ENCODE measurements at places on chromosomes 5 and 9.

GRCh38 chr5:125298746-125299379, 552.4 kb upstream of the ZNF608 start:
- no peak overlapping the region for H3K4me3 ChIP-seq
- H3K27me3 ChIP-seq, result no peaks in the 10 kb centered on the region
- no peaks in the 10 kb centered on the region for H3K4me1 ChIP-seq
- DNase-seq, result no peak

DNA sequence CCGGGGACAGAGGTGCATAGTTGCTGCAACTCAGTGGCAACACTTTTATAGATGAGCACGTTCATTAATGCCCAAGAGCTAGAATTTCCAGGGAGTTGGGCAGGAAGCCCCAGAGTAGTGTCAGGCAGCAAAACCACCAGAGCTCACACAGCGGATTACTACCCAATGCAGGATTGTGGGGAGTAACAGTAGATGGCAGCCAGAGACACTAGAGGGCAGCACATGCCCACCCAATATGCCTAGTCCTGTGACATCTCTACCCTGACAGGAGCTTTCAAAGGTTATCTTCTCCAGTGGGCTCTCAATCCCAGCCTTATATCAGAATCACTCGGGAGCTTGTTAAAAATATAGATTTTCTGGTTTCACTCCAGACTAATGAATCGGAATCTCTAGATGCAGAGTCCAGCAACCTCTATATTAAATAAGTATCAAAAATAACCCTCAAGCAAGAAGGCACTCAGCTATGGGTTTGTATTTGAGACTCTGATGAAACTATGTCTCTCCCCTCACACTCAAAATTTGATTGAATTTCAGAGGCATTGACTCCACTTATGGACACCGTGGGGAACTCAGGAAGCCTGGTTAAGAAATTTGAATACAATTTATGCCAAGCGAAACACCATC, 58.4 kb upstream of the PHF24 start:
- no peaks in the 10 kb centered on the region for H3K4me1 ChIP-seq
- no peak overlapping the region for H3K4me3 ChIP-seq
- no peaks in the 10 kb centered on the region for H3K36me3 ChIP-seq
- DNase-seq, result peak; percentile 85

- no peaks in the 10 kb centered on the region for H3K4me1 ChIP-seq
- H3K27ac ChIP-seq, result no peak overlapping the region
- peaks cover 5% of the 10 kb centered on the region for H3K36me3 ChIP-seq
- no peak overlapping the region for H3K4me3 ChIP-seq
- DNase-seq, result no peak
- no peaks in the 10 kb centered on the region for H3K27me3 ChIP-seq
Measured at GRCh38 chr9:75000835-75001234, 27.3 kb downstream of the CARNMT1 start.

DNA sequence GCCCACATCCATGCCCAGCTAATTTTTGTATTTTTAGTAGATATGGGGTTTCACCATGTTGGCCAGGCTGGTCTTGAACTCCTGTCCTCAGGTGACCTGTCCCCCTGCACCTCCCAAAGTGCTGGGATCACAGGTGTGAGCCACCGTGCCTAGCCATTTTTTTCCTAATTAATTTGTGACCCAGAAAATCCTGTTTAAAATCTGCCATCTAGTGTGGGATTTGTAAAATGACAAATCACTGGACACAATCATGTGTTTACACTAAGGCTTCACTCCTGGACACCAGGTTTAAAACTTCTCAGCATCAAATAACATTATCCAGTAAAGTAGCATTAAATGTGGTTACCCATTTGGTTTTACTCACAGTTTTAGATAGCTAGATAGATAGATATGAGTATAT, 18.6 kb upstream of the KDM4C start:
- no peak overlapping the region for H3K27ac ChIP-seq
- no peaks in the 10 kb centered on the region for H3K36me3 ChIP-seq
- H3K4me3 ChIP-seq, result no peak overlapping the region
- no peaks in the 10 kb centered on the region for H3K4me1 ChIP-seq
- no peaks in the 10 kb centered on the region for H3K27me3 ChIP-seq

GRCh38 chr9:3343671-3344070, 182.1 kb downstream of the RFX3 start:
- no peaks in the 10 kb centered on the region for H3K27me3 ChIP-seq
- no peak overlapping the region for H3K4me3 ChIP-seq
- H3K27ac ChIP-seq, result no peak overlapping the region
- H3K36me3 ChIP-seq, result no peaks in the 10 kb centered on the region
- no peaks in the 10 kb centered on the region for H3K4me1 ChIP-seq
- no peak for DNase-seq

GRCh38 chr5:136141561-136141960, 8.9 kb downstream of the SMAD5 start:
- no peaks in the 10 kb centered on the region for H3K36me3 ChIP-seq
- H3K27ac ChIP-seq, result no peak overlapping the region
- DNase-seq, result no peak
- H3K4me3 ChIP-seq, result no peak overlapping the region
- peaks cover 41% of the 10 kb centered on the region for H3K4me1 ChIP-seq
- H3K27me3 ChIP-seq, result no peaks in the 10 kb centered on the region

DNA sequence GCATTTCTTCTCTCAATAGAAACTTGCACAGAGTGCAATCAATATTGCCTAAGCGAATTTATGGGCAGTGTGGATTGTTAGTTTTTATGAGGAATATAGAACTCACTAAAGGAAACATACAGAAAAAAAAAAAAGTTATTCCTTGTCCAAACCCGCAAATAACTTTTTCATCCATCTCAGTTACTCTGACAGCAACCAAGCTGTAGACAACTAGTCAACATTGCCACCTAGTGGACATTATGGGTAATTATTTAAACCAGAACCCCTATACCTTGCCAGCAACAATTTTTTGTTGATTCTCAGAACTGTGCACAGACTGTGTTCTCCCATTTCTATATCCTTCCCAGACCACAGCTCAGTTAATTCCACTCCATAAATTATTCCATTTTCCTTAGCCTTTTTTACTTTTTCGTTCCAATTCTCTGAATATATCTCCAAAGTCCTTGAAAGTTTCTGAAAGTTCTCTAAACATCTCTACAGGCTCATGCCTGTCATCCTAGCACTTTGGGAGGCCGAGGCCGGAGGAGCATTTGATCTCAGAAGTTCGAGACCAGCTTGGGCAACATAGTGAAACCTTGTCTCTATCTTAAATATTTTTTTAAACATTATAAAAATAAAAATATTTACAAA, 2.6 kb upstream of the AFAP1L1 start:
- DNase-seq, result no peak
- no peak overlapping the region for H3K4me3 ChIP-seq
- no peak overlapping the region for H3K27ac ChIP-seq
- no peaks in the 10 kb centered on the region for H3K4me1 ChIP-seq
- H3K36me3 ChIP-seq, result no peaks in the 10 kb centered on the region

DNA sequence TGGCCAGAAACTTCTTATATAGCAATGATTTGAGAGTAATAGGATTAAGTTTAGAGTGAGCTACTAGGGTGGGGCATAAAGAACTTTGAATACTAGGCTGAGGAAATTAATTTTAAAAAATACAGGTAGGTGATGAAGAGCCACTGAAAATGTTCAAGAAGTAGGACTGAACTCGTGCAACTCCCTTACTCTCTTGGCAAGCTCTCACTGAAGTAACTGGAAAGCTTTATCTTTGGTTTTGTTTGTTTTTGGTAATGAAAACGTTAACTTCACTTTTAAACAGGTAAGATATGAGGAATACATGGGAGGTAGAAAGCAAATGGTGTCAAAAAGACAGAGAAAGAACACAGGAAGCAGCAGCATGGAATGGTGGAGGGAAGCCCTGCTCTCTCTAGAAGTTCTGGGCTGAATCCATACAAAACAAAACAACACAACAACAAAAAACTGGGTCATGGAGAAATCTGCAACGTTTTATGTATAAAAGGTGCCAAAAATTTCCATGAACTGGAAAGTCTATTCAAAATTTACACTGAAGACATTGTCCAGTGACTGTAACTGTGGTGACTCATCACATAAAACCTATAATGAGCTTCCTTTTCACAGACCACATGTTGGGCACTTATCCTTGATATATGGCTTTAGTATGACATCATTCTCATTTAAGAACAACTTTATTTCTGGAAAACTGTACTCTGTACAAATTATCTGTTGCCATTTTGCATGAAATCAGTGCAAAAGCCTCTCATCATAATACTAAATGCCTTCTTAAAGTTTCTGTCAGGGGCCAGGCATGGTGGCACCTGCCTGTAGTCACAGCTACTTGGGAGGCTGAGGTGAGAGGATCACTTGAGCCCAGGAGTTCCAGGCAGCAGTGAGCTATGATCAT, 91.2 kb upstream of the CHD1 start:
- H3K36me3 ChIP-seq, result no peaks in the 10 kb centered on the region
- H3K4me1 ChIP-seq, result no peaks in the 10 kb centered on the region
- H3K4me3 ChIP-seq, result no peak overlapping the region
- no peak for DNase-seq
- no peak overlapping the region for H3K27ac ChIP-seq

- no peaks in the 10 kb centered on the region for H3K4me1 ChIP-seq
- H3K27me3 ChIP-seq, result no peaks in the 10 kb centered on the region
- no peak overlapping the region for H3K27ac ChIP-seq
Measured at GRCh38 chr5:101440173-101440572, 537.1 kb upstream of the ST8SIA4 start.

- H3K4me3 ChIP-seq, result no peak overlapping the region
- H3K27ac ChIP-seq, result no peak overlapping the region
- no peaks in the 10 kb centered on the region for H3K27me3 ChIP-seq
- no peak for DNase-seq
- no peaks in the 10 kb centered on the region for H3K4me1 ChIP-seq
- H3K36me3 ChIP-seq, result no peaks in the 10 kb centered on the region
Measured at GRCh38 chr9:91465420-91465819, 41.8 kb upstream of the NFIL3 start.

- no peak overlapping the region for H3K4me3 ChIP-seq
- no peaks in the 10 kb centered on the region for H3K27me3 ChIP-seq
- no peak for DNase-seq
- peak overlapping the region; percentile 25 for H3K27ac ChIP-seq
Measured at GRCh38 chr9:92627651-92628050, 42.3 kb downstream of the IPPK start.

DNA sequence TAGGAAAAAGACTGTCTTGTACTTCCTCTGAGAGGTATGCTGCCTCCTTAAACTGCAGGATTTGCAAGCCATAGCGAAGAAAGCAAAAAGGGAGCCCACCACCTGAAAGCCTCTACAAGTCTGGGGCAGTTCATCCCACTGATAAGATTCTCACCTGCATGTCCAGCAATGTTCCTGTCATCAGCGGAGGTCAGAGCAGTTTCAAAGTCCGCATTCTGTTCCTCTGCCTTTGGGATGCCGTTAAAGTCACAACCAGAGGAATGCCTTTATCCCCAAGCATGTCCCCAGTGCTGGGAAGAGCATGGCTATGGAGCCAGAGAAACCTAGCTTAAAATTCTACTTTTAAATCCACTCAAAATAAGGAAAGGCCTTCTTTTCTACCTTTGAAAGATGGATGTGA, 220.5 kb downstream of the GLIS3 start:
- H3K36me3 ChIP-seq, result no peaks in the 10 kb centered on the region
- no peak overlapping the region for H3K4me3 ChIP-seq
- DNase-seq, result no peak
- H3K4me1 ChIP-seq, result no peaks in the 10 kb centered on the region
- H3K27me3 ChIP-seq, result no peaks in the 10 kb centered on the region

- no peak overlapping the region for H3K4me3 ChIP-seq
- H3K36me3 ChIP-seq, result no peaks in the 10 kb centered on the region
- no peak overlapping the region for H3K27ac ChIP-seq
- H3K27me3 ChIP-seq, result no peaks in the 10 kb centered on the region
- no peak for DNase-seq
- no peaks in the 10 kb centered on the region for H3K4me1 ChIP-seq
Measured at GRCh38 chr5:533243-533954, 9.2 kb upstream of the SLC9A3 start.

DNA sequence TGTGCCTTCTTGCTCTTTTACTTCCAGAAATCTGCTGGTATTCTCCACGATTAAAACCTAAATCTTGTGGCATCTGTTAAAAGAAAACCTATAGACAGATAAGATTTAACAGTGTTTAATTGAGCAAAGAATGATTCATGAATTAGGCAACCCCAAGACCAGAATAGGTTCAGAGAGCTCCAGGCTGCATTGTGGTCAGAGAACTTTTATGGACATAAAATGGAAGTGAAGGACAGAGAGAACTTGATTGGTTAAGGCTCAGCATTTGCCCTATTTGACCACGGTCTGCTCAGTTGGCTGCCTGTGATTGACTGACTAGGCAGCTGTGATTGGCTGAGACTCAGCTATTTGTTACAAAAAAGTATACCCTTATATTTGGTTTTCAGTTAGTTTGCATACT, 10.4 kb upstream of the SLC36A2 start:
- no peak overlapping the region for H3K27ac ChIP-seq
- no peak for DNase-seq
- H3K36me3 ChIP-seq, result no peaks in the 10 kb centered on the region
- H3K27me3 ChIP-seq, result no peaks in the 10 kb centered on the region
- no peak overlapping the region for H3K4me3 ChIP-seq
- no peaks in the 10 kb centered on the region for H3K4me1 ChIP-seq

GRCh38 chr5:37875051-37875787, 35.4 kb upstream of the GDNF start:
- H3K27ac ChIP-seq, result no peak overlapping the region
- H3K36me3 ChIP-seq, result no peaks in the 10 kb centered on the region
- H3K4me3 ChIP-seq, result no peak overlapping the region
- H3K4me1 ChIP-seq, result no peaks in the 10 kb centered on the region
- DNase-seq, result no peak
- H3K27me3 ChIP-seq, result no peaks in the 10 kb centered on the region
